Tracheal epithelial cell (primary cell): ENCODE measurements at places on chromosomes 7 and 10. TPM values are rescaled to one million over a fixed set of nuclear protein-coding genes. Genes with fewer than 3 reads are reported as not detected.

Gene PRF1
- total RNA-seq = not detected in 2 replicates

Gene TUBAL3
- total RNA-seq = 0.72 TPM in 1 of 2 replicates, not detected in the other

Gene CYP26C1
- 0.24 TPM in 1 of 2 replicates, not detected in the other for total RNA-seq

Gene PLEKHS1
- under 0.01 TPM in 2 replicates for total RNA-seq

Gene WDR86
- 0.24 and 1.3 TPM in 2 replicates for total RNA-seq

Gene VWC2
- not detected in 2 replicates for total RNA-seq

Gene IFIT2
- total RNA-seq = 0.21 and 6.3 TPM in 2 replicates

Gene CTAGE15
- 0.21 and 0.48 TPM in 2 replicates for total RNA-seq

Gene UTF1
- not detected in 2 replicates for total RNA-seq

Gene PRKAR1B
- total RNA-seq = 11.3 and 13.5 TPM in 2 replicates

Gene OR13A1
- under 0.01 TPM in 1 of 2 replicates, not detected in the other for total RNA-seq

Gene STAG3
- 0.72 and 1.3 TPM in 2 replicates for total RNA-seq

Gene IKZF1
- 0.24 TPM in 1 of 2 replicates, not detected in the other for total RNA-seq

Gene PNLIP
- not detected in 2 replicates for total RNA-seq

Gene CHRM2
- total RNA-seq = 0.24 TPM in 1 of 2 replicates, not detected in the other

Gene LRRC18
- total RNA-seq = not detected in 2 replicates

Gene TWIST1
- 7.7 and 16.4 TPM in 2 replicates for total RNA-seq

Gene MCMBP
- total RNA-seq = 61.6 and 62.9 TPM in 2 replicates

Gene MEST
- total RNA-seq = 12.0 and 15.1 TPM in 2 replicates

Gene ZKSCAN1
- 39.4 and 44.3 TPM in 2 replicates for total RNA-seq

Gene HOXA10
- total RNA-seq = under 0.01 and 2.2 TPM in 2 replicates

Gene LRRC4
- 1.7 TPM in 2 replicates for total RNA-seq

Gene EDRF1
- total RNA-seq = 11.3 and 13.9 TPM in 2 replicates

Gene ZNF736
- total RNA-seq = 3.2 and 11.6 TPM in 2 replicates

Gene HOXA13
- total RNA-seq = not detected in 2 replicates

Gene IFIT5
- total RNA-seq = 5.5 and 9.9 TPM in 2 replicates

Gene NYAP1
- 0.85 and 1.4 TPM in 2 replicates for total RNA-seq
